Sciatic nerve (tissue), 2 donors: ENCODE measurements at places on chromosomes 13 and 19. TPM values are rescaled to one million over a fixed set of nuclear protein-coding genes. Genes with fewer than 3 reads are reported as not detected.

The SIGLEC12 gene
- not detected for total RNA-seq

The NLRP7 gene
- not detected for total RNA-seq

The CRX gene
- 0.09 TPM for total RNA-seq

The LATS2 gene
- 59.1 TPM for total RNA-seq

The CPAMD8 gene
- 9.6 TPM for total RNA-seq

The SLC7A9 gene
- 0.89 TPM for total RNA-seq

The TJP3 gene
- 2.1 TPM for total RNA-seq

The SMIM24 gene
- not detected for total RNA-seq

The UBL5 gene
- total RNA-seq: 206 TPM

- no peak for DNase-seq
Measured at GRCh38 chr19:52725528-52725961, 9.3 kb downstream of the ZNF611 start.

- peak; percentile 80 for DNase-seq
Measured at GRCh38 chr19:1407528-1408299, at the start of gene DAZAP1. Gene DAZAP1, plus strand, starts transcription at chr19:1407586. Its CDS starts 188 bp downstream, at chr19:1407774.

DNA sequence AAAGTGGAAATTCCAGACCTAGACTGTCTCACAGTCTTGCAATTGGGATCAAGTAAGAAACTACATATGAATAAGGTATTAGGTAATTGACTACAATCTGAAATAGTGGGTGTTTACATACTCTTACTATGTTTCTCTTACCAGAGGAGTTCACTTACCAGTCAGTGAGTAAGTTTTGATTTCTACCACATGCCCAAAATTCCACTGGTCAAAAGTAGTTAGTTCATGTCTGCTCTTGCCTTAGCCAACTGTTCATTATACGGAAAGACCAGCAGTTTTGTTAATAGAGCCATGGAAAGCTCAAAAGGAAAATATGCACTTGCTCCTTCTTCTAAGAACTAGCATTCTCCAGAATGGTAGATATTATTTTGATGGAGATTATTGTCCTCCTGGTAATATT, 490.8 kb downstream of the RFC3 start:
- no peak for DNase-seq

DNA sequence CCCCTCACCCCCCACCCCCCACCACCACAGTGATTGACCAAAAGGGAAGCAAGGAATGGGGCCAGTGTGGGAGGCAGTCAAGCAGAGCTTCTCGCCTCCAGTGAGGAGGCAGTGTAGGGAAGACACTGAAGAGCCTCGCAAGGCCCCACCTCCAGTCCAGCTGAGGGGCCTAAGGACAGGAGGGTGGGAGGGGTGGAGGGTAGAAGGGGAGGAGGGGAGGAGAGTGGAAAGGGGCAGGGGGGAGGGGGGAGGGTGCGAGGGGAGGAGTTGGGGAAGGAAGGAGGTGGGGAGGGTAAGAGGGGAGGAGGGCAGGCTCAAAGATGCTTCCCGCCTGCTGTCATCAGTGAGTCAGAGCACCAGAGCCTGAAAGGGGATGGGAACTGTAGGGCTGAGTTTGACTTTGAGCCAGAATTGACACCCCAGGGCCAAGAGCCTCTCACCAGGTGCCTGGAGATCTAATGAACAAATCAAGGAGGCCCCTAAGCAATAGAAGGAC, 786.2 kb downstream of the UQCRFS1 start:
- DNase-seq: no peak

- no peak for DNase-seq
Measured at GRCh38 chr19:39433480-39434079, 2.2 kb downstream of the RPS16 start.

GRCh38 chr13:37306778-37307544, 201.5 kb upstream of the CSNK1A1L start:
- DNase-seq: no peak

GRCh38 chr13:33571618-33572017, 246.3 kb upstream of the RFC3 start:
- DNase-seq: no peak

DNA sequence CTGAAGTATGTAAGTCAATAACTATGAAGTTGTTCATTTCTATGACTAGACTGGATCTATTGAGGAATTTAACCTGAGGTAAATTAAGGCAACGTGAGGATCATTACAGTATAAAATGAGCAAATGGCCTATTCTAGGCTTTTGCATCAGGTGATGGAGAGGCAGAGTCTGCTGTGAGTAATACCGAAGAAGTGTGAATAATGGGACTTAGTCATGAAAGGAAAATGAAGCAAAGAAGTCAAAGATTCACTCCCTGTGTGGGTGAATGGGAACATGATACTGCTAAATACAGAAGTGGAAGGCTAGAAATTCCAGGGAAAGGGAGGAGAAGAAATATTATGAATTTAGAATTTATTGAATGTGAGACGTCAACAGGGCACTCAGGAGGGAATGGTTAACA, 774.1 kb downstream of the LIG4 start:
- no peak for DNase-seq

GRCh38 chr19:18373892-18374629, 11.9 kb upstream of the GDF15 start:
- peak; percentile 95 for DNase-seq

DNA sequence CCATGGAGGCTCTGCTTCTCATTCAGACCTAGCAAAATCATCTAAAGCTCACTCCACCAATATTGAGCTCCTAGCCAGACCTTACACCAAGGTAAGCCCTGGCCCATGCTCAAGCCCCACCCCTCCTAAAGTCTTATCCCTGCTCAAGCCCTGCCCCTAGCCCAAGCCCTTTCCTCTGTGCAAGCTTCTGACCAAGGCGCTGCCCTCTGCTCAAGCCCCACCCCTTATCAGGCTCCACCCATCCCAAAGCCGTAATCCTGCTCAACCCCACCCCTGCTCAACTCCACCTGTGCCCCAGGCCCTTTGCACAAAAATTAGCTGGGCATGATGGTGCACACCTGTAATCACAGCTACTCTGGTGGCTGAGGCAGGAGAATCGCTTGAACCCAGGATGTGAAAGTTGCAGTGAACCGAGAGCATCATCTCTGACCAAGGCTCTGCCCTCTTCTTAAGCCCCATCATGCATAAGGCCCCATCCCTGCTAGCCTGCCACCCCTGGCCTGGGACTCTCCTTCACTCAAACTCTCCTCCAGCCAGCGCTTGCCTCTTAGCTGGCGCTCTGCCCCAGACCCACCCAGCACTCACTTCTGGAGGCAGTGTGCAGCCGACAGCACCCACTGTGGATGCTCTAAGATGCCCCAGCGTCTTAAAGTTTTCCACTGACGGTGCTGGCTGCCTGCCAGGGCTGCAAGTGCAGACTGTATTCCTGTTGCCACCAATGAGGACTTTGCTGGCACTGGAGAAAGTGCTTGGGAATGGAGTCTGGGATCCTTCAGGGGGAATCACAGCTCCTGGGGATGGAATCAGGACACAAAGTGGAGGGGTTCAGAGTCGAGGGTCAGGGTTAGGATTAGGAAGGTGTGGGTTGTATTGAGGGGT, 16.5 kb downstream of the KLK4 start:
- DNase-seq: no peak

- DNase-seq: peak; percentile 4
Measured at GRCh38 chr19:16197188-16197621, 506 bp upstream of the AP1M1 start.

GRCh38 chr13:95553581-95554385, 1.3 kb downstream of the CLDN10 start:
- no peak for DNase-seq

- no peak for DNase-seq
Measured at GRCh38 chr13:41144576-41144975, 12.0 kb upstream of the KBTBD6 start.

- peak; percentile 90 for DNase-seq
Measured at GRCh38 chr13:95644601-95645052, at the start of gene DZIP1. Gene DZIP1, minus strand, starts transcription at chr13:95644706. Its CDS starts 2,677 bp downstream, at chr13:95642029.

DNA sequence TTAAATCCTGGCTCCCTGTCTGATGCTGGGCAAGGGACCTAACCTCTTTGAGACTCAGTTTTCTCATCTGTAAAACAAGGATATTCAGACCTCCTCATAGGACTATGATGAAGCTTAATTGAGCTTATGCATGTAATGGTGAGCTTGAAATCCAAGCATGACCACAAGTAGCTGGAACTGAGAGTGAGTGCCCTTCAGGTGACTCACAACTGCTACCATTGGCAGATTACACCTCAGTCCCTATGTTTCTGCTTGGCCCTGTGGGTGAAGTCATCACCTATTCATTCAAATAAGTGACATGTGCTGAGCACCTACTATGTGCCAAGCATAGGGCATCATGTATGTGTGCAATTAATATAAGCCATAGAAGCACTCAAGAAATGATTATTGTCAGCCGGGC, 25.7 kb downstream of the NOVA2 start:
- no peak for DNase-seq

DNA sequence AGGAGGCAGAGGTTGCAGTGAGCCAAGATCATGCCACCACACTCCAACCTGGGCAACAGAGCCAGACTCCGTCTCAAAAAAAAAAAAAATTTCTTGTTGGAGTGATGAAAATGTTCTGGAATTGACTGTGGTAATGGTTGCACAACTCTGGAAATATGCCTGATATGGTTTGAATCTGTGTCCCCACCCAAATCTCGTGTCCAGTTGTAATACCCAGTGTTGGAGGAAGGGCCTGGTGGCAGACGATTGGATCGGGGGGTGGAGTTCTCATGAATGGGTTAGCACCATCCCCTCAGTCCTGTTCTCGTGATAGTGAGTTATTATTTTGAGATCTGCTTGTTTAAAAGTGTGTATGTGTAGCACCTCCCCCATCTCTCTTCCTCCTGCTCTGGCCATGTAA, 41.1 kb upstream of the MAP3K10 start:
- DNase-seq: peak; percentile 17

GRCh38 chr19:10928563-10929401, at the start of the genes TIMM29 and YIPF2:
Gene TIMM29, plus strand, starts transcription at chr19:10928811. Its CDS starts 12 bp downstream, at chr19:10928823.
Gene YIPF2, minus strand, starts transcription at chr19:10928639. Its CDS starts 229 bp downstream, at chr19:10928410.
- peak; percentile 98 for DNase-seq

- DNase-seq: no peak
Measured at GRCh38 chr13:103195762-103196161, 129.5 kb upstream of the SLC10A2 start.

GRCh38 chr13:46968450-46968849, 71.6 kb upstream of the HTR2A start:
- DNase-seq: no peak

- no peak for DNase-seq
Measured at GRCh38 chr19:47618771-47619170, 9.8 kb downstream of the BICRA start.

DNA sequence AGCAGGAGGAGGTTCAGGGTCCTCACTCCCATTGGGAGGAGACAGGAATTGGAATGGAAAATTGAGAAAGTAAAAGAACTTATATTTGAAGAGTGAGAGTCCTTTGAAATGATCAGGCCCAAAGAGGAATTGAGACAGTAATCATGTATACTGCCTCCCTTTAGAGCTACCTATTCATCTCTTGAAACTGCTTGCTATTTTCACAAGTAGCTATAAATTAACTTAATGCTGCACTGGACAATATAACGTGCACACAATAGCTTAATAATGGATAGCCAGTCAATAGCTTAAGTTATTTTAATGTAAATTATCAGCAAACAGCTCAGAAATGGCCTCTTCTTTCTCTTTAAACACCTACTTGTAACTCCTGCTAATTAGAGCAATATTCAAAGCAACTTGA, 46.6 kb upstream of the MYCBP2 start:
- no peak for DNase-seq

GRCh38 chr13:83618966-83619365, 263.3 kb downstream of the SLITRK1 start:
- no peak for DNase-seq

DNA sequence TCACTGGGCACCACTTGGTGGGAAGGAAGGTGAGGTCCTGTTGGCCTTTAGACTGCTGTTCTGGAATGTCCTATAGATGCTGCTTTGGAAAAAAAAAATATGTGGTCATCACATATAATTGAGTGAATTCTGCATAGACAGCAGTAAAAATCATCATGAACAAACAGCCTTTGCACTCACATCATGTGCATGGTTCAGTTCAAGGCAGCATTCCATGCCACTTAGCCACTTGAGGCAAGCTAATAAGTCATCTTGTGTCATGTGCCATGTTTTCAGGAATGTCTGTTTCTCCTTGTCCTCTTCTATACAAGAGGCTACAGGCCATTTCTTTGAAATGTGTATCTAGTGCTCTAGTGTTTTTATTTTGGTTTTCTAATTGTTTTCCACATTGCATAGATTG, 43.9 kb upstream of the TSC22D1 start:
- no peak for DNase-seq

GRCh38 chr13:74287724-74288169, 153.5 kb upstream of the KLF12 start:
- DNase-seq: peak; percentile 88

DNA sequence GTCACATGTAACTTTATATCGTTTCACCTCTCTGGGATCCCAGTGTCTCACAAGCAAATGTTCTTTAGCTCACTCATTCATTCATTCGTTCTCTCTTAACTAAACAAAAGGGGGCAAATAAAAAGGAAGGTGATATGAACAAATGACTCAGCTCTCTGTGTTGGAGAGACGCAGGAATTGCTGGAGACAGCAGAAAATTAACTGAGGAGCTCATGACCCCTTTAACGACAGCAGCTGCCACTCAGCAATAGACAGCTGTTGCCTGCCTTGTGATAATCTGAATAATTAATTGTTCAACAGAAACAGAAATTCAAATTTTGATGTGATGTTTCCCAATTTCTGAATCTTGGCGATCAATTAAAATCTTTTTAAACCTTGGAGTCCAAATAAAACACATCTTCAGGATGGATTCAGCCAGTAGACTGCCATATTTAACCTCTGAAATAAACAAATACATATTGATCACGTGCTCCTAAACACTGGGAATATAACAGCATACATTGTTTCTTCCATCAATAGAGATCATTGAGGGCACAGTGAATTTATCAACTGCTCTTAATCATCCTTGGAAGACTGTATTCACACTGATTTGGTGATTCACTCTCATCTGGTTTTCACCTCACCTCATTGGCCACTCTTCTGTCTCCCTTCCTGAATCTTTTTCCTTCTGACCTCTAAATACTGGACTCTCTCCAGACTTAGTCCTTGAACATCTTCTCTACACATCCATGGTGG, 63.3 kb downstream of the MBNL2 start:
- DNase-seq: no peak

DNA sequence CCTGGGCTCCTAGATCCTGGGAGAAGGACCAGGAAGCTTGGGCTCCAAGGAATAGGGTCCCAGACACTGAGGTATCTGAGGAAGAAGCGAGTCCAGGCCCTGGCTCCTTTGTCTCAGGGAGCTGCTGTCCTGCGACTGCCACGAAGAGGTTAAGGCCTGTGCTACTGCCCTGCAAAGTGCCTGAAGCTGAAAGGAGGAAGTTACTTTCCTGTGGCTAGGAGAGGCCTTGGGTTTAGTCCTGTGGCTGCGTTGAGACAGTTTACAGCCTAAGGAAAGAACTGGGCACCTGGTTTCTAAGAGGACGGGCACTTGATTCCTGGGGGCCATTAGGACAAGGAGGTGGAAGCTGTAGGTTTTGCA, 2.8 kb downstream of the MYADM start:
- peak; percentile 63 for DNase-seq

DNA sequence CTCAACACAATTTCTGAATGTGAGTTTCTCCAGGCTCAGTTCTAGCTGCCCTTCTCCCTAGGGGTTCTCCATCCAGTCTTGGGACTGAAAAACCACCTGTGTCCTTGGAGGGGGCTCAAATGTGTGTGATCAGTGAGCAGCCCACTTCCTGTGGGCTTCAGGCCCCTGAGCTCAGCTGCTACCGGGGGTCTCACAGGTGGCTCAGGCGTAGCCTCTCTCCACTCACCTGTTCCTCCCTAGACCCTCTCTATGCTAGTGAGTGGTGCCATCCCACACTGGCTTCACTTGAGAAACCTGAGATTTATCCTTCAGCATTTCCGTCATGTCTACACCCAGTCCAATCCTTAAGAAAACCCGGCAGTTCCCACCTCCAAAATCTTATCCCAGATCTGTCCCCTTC, 39.8 kb upstream of the GPI start:
- no peak for DNase-seq
